GM13977 (cell line): ENCODE measurements at places on chromosomes 1 and 21.

GRCh38 chr1:235069577-235070563, 58.8 kb downstream of the TOMM20 start:
- no peak for DNase-seq

GRCh38 chr1:65963156-65963888, 170.6 kb downstream of the PDE4B start:
- DNase-seq, result no peak

DNA sequence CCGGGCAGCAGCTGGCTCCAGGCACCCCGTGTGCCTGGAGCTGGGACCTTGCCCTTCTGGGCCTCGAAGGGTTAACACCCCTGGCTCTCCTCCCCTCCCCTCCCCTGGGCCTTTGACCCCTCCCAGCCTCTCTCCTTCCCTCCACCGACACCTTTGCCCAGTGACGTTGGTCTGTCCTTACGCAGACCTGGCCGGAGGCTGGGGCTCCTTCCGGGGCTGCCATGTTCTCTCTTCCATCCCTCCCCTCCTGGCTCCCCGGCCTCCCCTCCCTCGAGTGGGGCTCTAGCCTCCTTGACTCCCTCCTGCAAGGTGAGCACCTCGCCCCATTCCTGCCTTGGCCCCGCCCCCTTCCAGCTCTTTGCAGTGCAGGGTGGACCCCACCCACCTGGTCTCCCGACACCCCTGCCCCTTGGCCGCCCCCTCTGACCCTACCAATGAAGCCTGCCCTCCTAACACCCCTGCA, at the start of gene TMEM82:
Gene TMEM82, plus strand, starts transcription at position 161 of the 463 bp plus-strand sequence. Its CDS starts 61 bp downstream, at position 222.
- DNase-seq, result no peak

DNA sequence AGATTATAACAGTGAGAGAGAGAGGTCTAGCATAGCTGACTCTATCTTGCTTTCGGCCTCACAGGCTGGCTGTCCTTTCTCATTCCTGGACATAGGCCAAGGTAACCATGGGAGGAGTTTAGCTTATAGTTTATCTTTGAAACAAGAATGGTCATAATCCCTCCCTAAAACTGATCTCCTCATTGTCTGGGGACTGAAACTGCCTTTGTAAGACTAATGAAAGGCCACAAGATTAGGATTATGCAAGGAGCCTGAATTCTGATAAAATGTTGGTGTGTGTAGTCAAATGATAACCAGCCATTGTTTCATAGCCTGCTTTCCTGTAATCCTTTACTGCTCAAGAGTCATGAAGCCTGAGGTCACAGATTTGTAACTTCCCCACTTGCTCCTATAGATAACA, 131.9 kb upstream of the LYPLAL1 start:
- DNase-seq, result no peak

GRCh38 chr1:79287982-79288381, 281.5 kb upstream of the ADGRL4 start:
- no peak for DNase-seq

DNA sequence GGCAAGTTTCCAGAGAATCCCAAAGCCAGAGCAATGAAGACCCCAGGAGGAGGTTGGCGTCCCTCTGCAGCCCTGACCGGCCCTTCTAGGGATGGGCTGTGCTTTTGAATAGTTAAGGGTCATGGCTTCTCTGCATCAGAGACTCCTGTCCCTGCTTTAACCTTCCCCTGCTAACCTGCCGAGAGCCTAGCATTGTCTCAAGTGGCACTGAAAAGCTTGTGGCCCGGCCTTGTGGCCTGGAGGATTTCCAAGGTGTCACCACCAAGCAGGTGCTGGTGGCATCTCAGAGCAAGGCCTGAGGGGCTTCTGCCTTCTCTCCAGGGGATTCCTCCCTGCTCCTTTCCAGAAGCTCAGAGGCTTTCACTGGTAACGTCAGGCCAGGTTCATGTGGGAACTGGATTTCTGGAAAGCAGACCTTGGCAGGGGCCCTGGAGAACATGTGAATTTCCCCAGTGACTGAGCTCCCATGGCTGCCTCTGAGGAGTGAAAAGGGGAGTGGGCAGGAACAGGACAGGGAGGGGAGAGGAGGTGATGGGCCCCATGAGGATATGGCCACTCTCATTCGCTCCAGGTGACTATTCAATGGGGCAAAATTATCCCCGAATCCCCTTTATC, 409.9 kb downstream of the PTPRU start:
- DNase-seq, result no peak

DNA sequence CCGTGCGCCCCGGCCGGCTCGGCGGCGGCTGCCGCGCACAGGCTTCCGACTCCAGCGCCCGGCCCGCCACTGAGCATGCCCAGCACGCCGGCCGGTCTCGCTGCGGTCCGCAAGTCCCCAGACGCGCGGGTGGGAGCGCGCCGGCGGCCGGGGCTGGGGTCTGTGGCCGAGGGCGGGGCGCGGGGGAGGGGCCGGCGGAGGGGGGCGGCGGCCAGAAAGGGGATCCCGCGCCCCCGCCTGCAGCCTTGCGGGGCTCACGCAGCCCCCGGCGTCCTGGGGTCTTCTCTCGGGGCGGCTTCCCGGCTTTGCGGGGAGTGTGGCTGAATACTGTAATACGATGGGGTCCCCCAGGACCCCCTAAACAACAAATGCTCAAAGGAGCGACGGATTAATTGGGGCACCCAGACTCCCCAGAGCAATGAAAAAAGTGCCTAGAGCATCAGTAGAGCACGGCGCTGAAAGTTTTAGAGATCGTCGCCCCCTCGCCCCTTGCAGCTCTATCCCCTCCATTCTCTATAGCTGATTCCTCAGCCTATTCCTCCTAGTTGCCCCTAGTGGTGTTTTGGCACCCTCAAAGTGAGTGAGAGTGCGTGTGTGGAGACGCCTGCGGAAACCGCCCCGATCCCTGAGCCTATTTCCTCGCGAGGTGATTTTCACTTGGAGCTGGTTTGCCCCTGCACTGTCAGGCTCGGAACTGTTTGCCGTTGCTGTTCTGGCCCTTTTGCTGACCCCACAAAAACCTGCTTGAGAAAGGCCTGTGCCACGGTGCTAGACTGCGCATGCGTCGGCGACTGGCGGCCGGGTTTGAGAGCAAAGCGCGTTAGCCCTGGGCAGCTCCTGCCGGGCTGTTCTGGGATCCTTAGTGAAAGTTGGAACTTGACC, at the start of gene VAV3:
Gene VAV3, minus strand, starts transcription at position 71 of the 882 bp plus-strand sequence. CDS start 311 bp downstream, outside the sequence.
- DNase-seq, result peak; percentile 81

GRCh38 chr1:177669161-177669560, 300.7 kb downstream of the SEC16B start:
- no peak for DNase-seq

- no peak for DNase-seq
Measured at GRCh38 chr1:9293241-9293532, 493 bp downstream of the SPSB1 start.

- DNase-seq, result no peak
Measured at GRCh38 chr1:53114581-53115400, 27.6 kb downstream of the SLC1A7 start.

DNA sequence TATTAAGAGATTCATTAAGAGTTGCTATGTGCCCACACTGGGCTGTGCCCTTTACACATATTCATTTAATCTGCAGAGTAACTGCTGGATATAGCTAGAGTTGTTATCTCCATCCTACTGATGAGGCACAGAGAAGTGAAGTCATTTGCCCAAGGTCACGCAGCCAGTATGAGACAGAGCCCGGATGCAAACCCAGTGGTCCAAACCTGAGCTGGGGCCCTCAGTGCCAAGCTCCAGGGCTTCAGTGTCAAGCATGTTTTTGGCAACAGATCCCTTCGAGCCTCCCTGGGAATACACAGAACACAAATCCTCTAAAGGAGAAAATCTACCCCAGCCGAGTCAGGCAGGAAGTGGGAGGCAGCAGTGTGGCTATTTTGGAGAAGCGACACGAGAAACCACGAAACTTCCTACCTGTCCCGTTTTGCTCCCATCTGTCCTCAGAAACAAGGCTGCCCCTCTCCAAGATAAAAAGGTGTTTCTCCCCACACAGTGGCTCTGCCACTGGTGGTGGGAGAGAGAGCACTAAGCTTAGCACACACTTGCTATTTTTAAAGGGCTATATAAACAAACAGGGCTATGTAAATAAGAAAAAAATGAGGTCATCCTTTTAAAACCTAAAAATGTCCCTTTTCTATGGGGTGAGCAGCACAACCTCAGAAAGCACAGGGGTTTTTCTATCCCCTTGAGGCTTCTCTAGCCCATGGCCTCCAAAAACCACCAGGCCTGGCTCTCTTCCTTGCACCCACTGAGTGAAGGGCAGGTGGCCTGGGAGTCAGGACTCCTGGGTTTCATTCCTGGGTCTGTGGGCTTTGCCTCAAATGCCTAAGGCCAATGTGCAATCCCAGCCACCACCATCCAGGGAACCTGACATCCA, 138.6 kb upstream of the EDN2 start:
- DNase-seq, result peak; percentile 89

DNA sequence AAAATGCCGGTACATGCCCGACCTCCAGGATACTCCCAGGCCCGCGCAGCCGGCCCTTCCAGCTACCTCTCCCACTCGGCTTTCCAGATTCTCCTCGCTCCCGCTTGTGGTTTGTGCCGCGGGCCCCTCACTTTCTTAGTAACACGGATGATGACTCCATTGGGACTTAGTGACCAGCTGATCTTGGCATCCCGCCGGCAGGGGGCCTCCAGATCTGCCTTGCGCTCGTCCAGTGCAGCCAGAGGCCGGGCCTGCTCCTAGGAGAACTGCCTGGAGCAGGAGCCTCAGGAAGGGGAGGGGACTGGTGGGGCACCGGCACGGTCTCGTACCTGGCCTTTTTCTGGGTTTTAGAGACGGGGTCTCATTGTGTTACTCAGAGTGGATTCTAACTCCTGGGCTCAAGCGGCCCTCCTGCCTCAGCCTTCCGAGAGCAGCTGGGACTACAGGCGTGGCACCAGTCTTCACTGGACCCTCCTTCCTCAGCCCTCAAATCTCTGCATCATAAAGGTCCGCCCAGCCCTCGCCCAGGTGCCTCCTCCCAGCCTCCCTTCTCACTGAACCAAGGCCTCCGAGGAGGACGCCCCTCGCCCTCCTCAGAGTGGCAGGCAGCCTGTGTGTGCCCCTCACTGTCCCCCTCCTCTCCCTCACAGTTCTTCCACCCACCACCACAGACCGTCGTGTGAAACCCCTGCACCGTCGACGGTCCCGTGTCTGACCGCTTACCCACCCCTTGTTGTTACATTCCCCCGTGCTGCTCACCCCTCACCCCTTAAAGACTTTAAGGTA, 78.6 kb downstream of the SLC25A24 start:
- DNase-seq, result no peak

DNA sequence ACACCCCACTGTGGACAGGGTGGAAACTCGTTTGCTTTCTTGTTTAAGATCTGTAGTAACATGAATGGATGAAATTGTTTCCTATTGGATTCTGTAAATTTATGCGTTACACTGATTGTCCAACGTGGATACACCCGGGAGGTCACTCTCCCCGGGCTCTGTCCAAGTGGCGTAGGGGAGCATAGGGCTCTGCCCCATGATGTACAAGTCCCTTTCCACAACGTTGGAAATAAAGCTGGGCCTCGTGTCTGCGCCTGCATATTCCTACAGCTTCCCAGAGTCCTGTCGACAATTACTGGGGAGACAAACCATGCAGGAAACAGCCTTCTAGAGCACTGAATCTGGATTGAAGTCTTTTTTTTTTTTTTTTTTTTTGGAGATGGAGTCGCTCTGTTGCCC, 1.4 kb downstream of the RCC1 start:
- no peak for DNase-seq

DNA sequence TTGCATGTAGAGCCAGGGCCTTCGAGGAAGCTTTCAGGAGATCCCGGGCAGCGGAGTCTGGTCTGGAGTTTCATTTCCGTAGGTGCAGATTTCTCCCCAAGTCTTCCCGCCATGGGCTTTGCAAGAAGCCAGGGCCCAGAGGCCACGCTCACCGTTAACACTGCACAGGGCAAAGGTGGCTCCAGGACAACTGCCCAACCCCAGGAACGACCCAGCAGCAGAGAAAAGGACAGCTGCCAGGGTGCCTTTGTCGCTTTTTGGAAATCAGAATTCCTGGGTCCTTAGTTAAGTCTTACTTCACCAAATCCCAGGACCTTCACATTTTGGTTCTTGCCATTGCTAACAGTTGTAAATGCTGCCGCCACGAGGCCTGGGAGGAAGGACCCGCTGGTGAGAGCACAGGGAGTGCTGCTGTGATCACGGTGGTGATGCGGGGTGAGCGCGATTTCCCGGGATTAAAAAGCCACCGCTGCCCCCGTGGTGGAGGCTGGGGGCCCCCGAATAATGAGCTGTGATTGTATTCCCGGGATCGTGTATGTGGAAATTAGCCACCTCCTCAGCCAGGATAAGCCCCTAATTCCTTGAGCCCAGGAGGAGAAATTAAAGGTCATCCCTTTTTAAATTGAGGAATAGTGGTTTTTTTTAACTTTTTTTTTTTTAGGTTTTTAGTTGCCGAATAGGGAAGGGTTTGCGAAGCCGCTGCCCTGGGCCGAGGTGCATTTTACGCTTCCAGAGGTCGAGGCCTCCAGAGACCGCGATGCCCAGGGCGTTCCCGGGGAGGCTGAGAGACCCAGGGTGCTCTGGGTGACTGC, 8.2 kb downstream of the SIM2 start:
- peak; percentile 30 for DNase-seq

DNA sequence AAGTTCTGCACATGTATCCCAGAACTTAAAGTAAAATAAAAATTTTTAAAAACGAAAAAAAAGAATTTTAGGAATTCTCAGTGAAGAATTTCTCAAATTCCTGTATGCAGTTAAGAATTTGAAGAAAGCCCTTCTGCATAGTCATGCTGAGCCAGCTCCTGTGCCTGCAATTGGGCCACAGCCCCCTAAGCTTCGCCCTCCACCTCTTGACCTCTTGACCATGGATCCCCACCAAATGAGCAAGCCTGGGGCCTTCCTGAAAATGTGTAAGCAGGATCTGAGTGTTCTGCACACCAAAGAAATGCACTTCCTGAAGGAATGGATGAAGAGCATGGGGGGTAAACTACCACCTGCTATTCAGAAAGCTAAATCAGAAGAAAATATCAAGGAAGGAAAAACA, 52.0 kb downstream of the NBPF6 start:
- DNase-seq, result no peak

GRCh38 chr1:234537236-234537635, 58.3 kb upstream of the TARBP1 start:
- DNase-seq, result no peak

- DNase-seq, result no peak
Measured at GRCh38 chr1:165675794-165676193, 22.6 kb downstream of the ALDH9A1 start.

GRCh38 chr1:213492161-213493041, 441.4 kb downstream of the RPS6KC1 start:
- no peak for DNase-seq

GRCh38 chr1:152020849-152021248, 16.0 kb downstream of the S100A11 start:
- no peak for DNase-seq

DNA sequence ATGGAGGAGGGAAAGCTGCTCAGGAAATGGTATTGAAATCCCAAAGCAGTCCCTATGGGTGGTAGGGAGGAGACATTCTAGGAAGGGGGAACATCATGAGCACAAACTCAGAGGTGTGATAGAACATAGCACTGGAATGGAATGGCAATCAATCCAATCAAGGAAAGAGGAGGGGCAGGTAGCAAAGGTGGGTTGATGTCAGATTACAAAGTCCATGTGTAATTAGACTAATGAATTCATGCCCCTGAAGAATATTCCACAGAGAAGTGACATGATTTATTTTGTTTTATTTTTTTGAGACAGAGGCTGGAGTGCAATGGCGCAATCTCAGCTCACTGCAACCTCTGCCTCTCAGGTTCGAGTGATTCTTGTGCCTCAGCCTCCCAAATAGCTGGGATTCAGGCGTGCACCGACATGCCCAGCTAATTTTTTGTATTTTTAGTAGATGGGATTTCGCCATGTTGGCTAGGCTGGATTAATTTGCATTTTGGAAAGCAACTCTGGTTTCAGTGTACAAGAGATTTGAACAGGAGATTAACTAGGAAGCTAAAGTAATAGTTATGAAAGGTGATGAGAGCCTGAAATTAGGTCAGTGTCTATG, 36.1 kb downstream of the DEGS1 start:
- no peak for DNase-seq

GRCh38 chr21:41367301-41367944, 5.6 kb downstream of the MX2 start:
- DNase-seq, result peak; percentile 47
